Stimulated activated CD4-positive, alpha-beta T cell treated with anti-CD3 and anti-CD28 coated beads, Interleukin-15, amount 100 ng/mL, for 1 hour (primary cell): ENCODE measurements at places on chromosomes 16 and 17.

GRCh38 chr16:10617662-10618420, 37.4 kb upstream of the EMP2 start:
- DNase-seq: no peak

DNA sequence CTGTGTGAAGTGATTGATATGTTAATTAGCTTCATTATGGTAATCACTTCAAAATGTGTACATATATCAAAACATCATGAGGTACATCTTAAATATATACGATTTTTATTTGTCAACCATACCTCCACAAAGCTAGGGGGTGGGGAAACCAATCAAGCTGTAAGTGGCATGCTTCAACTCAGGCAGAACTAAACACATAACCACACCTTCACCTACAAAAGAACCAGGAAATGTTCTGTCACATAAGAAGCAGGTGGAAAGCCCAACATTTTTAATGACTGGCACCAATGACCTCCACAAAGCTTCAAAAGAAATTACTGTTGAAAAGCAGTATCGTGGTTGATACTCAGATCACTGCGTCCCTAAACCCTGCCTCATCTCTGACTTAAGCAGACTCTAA, 867.7 kb upstream of the EEF2KMT start:
- no peak for DNase-seq

GRCh38 chr17:26773189-26774188, 520.4 kb upstream of the WSB1 start:
- DNase-seq: no peak

DNA sequence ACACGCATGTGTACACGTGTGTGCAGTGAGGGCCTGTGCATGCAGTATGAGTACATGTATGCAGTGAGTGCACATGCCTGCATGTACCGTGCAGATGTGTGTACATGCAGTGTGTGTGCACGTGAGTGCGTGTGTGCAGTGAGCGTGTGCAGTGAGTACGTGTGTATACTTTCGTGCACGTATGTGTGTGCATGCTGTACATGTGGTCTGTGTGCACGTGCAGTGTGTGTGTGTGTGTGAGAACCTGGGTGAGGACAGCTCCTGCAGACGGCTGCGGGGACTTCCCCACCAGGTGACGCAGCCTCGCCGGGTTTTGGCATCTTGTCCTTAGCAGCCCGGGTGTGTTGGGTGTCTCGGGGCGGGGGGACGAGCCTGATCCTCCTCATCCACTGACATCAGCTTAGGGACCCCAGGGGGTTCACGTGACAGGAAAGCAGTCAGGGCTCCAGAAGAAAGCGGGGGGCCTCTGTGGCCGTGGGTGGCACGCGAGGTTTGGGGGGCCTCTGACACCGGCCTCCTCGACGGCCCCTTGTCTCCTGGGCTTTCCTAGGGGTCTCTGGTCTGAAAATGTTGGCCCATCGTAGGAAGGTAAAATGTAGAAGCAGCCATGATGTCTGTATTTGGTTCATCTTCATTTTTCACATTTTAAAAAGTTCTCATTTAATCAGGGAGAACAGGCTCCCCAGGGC, 119.6 kb upstream of the ZNF750 start:
- no peak for DNase-seq

DNA sequence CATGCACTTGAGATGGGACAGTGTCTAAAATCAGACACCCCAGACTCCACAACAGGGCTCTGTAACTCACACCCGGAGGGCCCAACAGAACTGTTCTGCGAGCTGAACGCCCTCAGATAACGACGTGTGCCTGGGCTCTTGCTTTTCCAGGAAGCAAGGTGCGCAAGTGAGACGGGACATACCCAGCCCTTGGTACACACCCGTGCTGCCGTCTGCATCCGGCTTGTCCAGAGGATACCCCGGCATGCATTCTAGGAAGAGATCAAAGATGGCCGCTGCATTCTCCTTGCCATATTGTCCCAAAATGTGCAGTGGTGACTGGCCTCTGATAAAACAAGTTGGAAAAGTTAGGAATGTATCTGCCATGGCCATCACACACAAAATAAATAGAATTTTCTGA, 29.4 kb downstream of the CYB5D2 start:
- no peak for DNase-seq

DNA sequence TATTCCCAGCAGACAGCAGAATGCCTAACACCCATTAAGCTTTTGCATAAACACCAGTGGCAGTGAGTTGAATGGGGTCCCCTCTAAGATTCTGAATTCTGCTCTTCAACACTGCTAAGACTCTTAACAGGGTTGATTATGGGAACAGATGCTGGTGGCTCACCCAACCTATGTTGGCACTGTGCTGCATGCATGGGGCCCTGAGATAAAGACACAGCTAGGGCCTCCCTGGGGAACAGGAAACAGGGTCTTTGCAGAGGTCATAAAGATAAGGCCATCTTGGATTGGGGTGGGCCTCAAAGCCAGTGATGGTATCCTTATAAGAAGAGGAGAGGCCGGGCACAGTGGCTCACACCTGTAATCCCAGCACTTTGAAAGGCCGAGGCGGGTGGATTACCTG, 190.8 kb downstream of the SLC39A11 start:
- no peak for DNase-seq

GRCh38 chr17:19646788-19647696, 1.5 kb upstream of the ALDH3A2 start:
- no peak for DNase-seq

- no peak for DNase-seq
Observed at GRCh38 chr16:76193906-76194615, 83.1 kb upstream of the CNTNAP4 start.

DNA sequence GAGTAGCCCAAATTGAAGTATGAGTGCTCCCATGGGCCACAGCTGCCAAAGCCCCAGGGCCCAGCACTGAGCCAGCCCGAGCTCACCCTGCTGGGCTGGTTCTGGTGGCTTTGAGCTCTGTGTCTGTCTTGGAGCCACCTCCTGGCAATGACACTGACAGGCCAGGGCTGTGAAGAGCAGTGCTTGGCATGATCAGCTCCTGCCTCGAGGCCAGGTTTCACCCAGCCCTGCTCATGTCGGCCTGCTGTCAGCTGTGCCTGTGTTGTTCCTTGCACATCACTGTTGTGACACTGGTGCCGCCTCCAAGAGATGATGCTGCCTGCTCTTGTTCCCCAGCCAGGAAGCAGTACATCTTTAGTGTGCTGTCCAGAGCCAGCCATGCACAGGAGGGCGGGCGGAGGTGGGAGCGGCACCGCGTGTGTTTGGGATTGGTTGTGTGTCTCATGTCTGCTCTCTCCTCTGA, 26.0 kb downstream of the PLD6 start:
- DNase-seq: no peak

GRCh38 chr17:6191405-6192324, 121.5 kb downstream of the WSCD1 start:
- no peak for DNase-seq

DNA sequence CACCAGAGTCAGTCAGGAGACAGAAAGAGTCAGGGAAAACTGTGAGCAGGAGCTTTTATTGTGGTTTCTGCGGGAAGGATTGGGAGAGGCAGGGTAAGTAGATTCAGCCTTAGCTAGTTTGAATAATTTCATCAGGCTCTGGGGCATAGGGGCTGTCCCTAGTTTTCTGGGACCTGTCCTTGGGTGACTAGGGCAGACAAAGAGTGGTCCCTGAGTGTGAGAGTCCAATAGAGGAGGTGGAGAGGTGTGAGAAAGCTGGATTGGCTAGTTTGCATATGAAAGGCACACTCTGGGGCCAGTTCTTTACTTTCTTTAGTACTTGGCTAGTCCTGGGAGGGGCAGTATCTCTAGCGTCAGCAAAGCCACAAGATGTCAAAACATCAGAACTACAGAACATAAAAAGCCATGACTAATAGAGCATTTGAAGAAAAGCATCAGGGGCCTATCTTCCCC, 255.6 kb downstream of the HS3ST3A1 start:
- no peak for DNase-seq
